ENCODE measurements at places on chromosomes 5 and 9. TPM values are rescaled to one million over a fixed set of nuclear protein-coding genes. Genes with fewer than 3 reads are reported as not detected.
A peak's percentile ranks its signal among the peaks of the same experiment; 100 is the strongest.

DNA sequence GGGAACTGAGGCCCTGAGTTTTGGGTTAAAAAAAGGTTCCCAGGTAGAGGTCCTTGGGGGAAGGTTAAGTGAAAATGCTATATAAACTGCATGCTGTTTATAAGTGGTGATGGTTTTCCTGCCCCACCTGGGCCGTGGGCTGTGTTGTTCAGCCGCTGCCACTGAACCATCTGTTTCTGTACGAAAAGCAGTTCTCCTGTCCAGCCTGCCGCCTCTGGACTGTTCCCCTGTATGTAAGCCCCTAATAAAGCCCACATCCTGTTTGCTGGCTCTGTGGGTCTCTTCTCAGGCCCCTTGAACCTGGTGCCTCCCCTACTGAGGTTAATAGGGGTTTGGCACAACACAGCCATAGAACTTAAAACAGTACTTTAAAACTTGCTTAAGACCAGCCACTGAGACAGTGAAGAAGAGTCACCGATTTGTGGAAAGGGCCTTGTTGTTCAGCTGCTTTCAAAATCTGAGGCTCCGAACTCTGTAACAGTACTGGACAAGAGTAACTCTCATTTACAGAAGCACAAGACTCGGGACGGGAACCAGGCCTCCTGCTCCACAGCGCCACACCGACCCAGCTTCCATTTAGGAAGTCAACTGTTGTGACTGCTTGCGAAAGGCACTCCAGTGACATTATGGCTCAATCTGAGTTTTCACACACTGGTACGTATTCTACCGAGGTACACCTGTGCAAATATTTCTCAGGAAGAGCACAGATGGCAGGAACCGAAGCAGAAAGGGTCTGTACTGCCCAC lies 192.5 kb downstream of the CDK5RAP2 start:
- no peak overlapping the region for H3K4me3 ChIP-seq
- no peaks in the 10 kb centered on the region for H3K27me3 ChIP-seq
- H3K4me1 ChIP-seq: no peaks in the 10 kb centered on the region
- H3K27ac ChIP-seq: no peak overlapping the region
- H3K36me3 ChIP-seq: peaks cover 5% of the 10 kb centered on the region

DNA sequence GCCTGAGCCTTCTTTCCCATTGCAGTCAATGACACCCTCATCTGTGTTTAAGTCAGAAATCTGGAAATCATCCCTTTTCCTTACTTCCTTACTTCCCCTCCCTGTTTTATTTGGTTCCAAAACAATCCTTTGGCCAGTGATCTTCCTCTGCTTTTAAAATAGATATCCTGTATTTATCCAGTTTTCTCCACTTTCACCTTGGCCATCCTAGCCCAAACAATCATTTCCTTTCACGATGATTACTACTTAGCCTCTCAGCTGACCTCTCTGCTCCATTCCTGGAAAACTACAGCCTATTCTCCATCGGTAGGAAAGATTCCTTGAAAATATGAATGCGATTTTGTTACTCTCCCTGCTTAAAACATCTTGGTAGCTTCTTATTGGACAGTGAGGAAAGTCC lies 565.4 kb downstream of the TLR4 start:
- H3K4me3 ChIP-seq: no peak overlapping the region
- no peaks in the 10 kb centered on the region for H3K4me1 ChIP-seq
- no peaks in the 10 kb centered on the region for H3K36me3 ChIP-seq
- H3K27me3 ChIP-seq: no peaks in the 10 kb centered on the region
- H3K27ac ChIP-seq: no peak overlapping the region
- no peak for DNase-seq

GRCh38 chr5:175851727-175852126 lies 19.7 kb upstream of the CPLX2 start:
- no peak overlapping the region for H3K4me3 ChIP-seq
- H3K27me3 ChIP-seq: no peaks in the 10 kb centered on the region
- DNase-seq: no peak
- H3K4me1 ChIP-seq: no peaks in the 10 kb centered on the region
- H3K27ac ChIP-seq: no peak overlapping the region

DNA sequence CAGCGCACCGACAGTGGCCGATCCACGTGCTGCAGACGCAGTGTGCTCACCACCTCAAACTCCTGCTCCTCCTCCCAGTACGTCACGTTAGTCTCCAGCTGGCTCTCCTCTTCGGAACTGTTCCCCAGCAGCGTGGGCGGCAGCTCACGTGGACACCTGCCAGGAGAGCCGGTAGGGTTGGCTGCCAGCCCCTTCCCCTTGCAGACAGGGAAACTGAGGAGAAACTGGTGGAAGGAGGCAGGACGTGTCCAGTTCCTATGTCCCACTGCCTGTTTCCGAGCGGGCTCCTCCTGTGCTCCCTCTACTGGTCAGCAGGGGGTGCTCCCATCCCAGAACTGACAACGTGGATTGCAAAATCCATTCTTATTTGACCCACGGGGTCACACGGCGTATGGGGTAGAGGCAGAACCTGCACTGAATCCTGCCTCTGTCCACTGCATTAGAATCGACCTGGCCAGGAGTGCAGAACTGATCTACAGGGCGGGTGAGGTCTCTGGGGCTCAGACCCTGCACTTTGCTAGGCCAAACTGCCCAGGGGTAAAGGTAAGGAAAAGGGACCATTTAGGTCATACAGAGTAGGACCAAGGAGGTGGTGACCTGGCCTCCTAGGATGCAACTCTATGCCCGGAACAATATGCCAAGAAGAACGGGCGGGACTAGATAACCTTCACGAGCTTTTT lies 25.7 kb downstream of the PDGFRB start:
- H3K4me3 ChIP-seq: no peak overlapping the region
- no peaks in the 10 kb centered on the region for H3K36me3 ChIP-seq
- H3K27ac ChIP-seq: no peak overlapping the region

DNA sequence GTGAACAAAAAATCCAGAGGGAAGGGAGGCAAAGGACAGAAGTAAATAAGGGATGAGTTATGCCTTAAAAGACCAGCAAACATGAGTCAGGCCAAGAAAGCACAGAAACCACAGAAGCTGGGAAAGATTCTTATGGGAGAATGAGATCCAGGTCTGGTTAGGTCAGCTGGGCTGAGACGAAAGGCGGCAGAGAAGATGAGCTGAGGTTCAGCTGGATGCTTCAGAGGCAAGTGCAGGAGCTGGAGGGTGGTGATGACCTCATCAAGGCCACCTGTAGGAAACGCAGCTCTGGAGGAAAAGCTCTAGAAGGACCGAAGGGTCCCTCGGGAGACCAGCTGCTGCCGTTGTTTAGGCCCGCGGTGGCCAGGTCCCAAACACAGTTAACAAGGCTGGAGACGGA lies 152.0 kb downstream of the MYO10 start:
- no peak for DNase-seq
- H3K36me3 ChIP-seq: no peaks in the 10 kb centered on the region
- H3K4me1 ChIP-seq: no peaks in the 10 kb centered on the region
- no peak overlapping the region for H3K27ac ChIP-seq
- no peak overlapping the region for H3K4me3 ChIP-seq

DNA sequence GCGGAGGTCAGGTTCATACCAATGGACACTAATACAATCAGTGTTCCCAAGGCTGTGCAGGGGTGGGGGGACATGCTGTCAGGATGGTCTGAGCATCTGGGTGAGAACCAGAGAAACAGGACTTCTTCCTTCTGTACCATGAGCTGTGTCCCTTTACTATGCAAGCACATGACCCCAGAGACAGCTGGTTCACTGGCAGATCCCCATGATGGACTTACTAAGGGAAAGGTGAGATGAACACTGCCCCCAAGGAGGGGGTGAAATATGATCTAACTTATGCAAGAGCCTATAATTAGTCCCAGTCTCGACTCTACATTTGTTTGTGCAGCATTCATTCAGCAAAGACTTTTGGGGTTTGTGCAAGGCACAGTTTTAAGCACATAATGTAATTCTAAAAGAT lies 91.4 kb downstream of the LIFR start:
- H3K4me1 ChIP-seq: no peaks in the 10 kb centered on the region
- H3K27me3 ChIP-seq: no peaks in the 10 kb centered on the region
- no peak overlapping the region for H3K27ac ChIP-seq
- H3K36me3 ChIP-seq: no peaks in the 10 kb centered on the region
- H3K4me3 ChIP-seq: no peak overlapping the region

DNA sequence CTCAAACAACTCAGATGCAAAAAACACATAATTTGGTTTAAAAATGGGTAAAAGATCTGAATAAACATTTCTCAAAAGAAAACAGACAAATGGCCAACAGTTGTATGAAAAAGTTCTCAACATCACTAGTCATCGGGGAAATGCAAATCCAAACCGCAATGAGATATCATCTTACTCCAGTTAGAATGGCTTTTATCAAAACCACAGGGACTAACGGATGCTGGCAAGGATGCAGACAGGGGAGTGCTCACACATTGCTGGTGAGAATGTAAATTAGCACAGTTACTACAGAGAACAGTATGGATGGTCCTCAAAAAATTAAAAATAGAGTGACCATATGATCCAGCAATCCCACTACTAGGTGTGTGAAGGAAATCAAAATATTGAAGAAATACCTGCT lies 589.1 kb upstream of the ADAMTS16 start:
- H3K27me3 ChIP-seq: no peaks in the 10 kb centered on the region
- H3K4me3 ChIP-seq: no peak overlapping the region

DNA sequence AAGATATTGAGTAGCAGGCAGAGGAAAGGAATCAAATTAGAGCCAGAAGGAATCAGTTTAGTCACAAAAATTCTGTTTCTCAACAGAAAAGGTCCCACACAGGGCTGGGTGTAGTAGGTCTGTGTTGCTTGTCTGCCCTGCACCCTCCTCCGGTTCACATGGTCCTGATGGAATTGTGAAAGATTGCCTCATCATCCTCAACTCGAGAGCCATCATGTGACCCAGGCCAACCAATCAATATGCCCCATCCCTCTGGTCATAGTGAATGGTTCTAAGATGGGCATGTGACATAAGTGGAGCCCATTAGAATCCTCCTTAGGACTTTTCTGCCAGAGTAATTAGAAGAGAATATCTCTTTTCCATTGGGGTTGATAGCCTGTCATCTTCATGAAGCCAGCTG lies 56.7 kb upstream of the RAD23B start:
- H3K4me3 ChIP-seq: no peak overlapping the region
- H3K4me1 ChIP-seq: no peaks in the 10 kb centered on the region
- no peak for DNase-seq
- H3K27ac ChIP-seq: no peak overlapping the region
- H3K36me3 ChIP-seq: no peaks in the 10 kb centered on the region
- H3K27me3 ChIP-seq: no peaks in the 10 kb centered on the region

- no peak overlapping the region for H3K27ac ChIP-seq
- no peak for DNase-seq
- H3K4me3 ChIP-seq: no peak overlapping the region
- H3K4me1 ChIP-seq: no peaks in the 10 kb centered on the region
- no peaks in the 10 kb centered on the region for H3K27me3 ChIP-seq
- H3K36me3 ChIP-seq: no peaks in the 10 kb centered on the region
Observed at GRCh38 chr5:139660105-139660922, 12.2 kb downstream of the CXXC5 start.

GRCh38 chr5:83034528-83035207 lies 42.5 kb downstream of the TMEM167A start:
- DNase-seq: no peak
- H3K36me3 ChIP-seq: no peaks in the 10 kb centered on the region
- H3K4me1 ChIP-seq: no peaks in the 10 kb centered on the region
- no peaks in the 10 kb centered on the region for H3K27me3 ChIP-seq
- no peak overlapping the region for H3K4me3 ChIP-seq
- no peak overlapping the region for H3K27ac ChIP-seq

GRCh38 chr5:52822437-52822836 lies 34.7 kb downstream of the ITGA1 start:
- no peak overlapping the region for H3K27ac ChIP-seq
- no peaks in the 10 kb centered on the region for H3K27me3 ChIP-seq
- no peaks in the 10 kb centered on the region for H3K4me1 ChIP-seq
- no peak for DNase-seq
- no peaks in the 10 kb centered on the region for H3K36me3 ChIP-seq

DNA sequence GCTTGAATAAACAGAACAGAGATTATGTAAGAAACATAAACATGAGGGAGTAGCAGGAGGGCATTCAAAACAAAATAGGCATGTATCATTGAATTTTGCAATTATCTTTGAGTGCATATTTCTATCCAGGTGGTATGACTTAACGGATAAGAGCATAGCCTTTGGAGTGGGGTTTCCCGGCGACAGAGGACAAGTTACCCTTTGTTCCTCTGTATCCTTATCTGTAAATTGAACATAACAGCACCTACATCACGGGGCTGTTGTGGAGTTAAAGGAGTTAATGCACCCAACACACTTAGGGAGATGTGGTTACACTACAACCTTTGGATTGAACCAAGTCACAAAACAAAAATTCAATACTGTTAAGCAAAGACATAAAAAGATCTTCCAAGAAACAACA lies 314.6 kb upstream of the KIF2A start:
- H3K4me3 ChIP-seq: no peak overlapping the region
- H3K4me1 ChIP-seq: no peaks in the 10 kb centered on the region
- no peaks in the 10 kb centered on the region for H3K36me3 ChIP-seq

DNA sequence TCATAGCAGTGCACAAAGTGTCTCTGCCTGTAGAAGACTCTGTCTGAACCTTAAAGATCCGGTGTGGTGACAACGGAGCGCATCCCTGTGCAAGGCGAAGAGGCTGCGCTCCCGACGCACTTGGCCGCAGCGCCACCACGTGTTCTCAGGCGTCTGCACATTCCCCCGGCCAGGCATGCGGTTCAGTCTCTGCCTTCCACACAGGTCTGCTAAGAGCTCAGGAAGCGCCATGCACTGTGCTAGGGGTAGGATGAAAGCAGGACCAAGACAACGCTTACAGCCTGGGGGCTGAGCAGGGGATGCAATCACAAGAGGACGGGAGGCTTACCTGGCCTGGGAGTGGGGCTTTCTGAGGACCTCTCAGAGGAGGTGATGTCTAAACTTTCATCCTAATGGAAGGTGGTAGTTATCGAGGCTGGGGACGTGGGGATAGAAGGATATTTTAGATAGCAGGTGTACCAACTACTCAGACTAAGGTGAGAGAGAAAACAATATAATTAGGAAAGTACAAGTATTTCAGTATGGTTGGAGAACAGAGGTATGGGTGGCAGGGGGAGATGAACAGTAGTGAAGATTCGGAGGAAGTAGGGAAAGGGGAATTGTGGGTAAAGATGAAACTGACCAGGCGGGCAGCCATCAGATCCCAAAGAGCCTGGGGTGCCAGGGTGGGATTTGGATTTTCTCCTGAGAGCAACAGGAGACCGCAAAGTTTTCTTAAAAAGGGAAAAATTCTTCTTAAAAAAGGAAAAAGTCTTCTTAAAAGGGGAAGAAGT lies 13.3 kb downstream of the CAPSL start:
- peaks cover 14% of the 10 kb centered on the region for H3K4me1 ChIP-seq
- H3K27me3 ChIP-seq: no peaks in the 10 kb centered on the region
- no peak overlapping the region for H3K27ac ChIP-seq
- DNase-seq: peak; percentile 85

PFN3 gene
- total RNA-seq: not detected

HTR1A gene
- total RNA-seq: not detected

GNPDA1 gene
- total RNA-seq: 17.7 TPM

HRH2 gene
- total RNA-seq: 23.8 TPM

SLC45A2 gene
- 0.40 TPM for total RNA-seq

SHOC1 gene
- total RNA-seq: not detected

GDA gene
- not detected for total RNA-seq

KCNT1 gene
- total RNA-seq: not detected

Measured in naive thymus-derived CD4-positive, alpha-beta T cell (primary cell).